ENCODE measurements at places on chromosomes 7 and 10.

- DNase-seq: no peak
Measured at GRCh38 chr7:80098795-80099194, 35.8 kb upstream of the GNAI1 start.

DNA sequence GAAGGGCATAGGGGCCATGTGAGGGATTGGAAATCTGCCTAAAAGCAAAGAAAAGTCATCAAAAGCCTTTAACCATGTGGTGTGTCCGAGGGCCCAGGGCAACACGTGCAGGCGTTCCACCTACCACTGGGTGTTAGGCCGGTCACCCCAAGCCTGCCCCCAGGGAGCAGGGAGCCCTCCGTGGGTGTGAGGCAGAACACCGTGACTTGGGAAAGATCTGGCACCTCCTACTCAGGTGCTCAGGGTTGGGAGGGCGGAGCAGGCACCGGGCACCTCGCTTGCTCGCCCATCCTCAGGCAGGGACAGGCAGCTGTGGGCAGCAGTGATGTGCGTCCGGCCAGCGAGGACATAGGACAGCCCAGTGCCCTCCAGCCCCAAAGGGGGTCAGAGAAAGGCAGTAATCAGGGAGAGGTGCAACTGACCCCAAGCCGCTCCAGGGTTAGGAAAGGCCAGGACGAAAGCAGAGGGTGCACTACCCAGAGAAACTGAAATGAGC is 80.7 kb upstream of the CHST15 start:
- DNase-seq: no peak

GRCh38 chr10:118730756-118731456 is 23.9 kb downstream of the CACUL1 start:
- no peak for DNase-seq

- DNase-seq: no peak
Measured at GRCh38 chr10:88138319-88138848, 275.0 kb downstream of the PTEN start.

DNA sequence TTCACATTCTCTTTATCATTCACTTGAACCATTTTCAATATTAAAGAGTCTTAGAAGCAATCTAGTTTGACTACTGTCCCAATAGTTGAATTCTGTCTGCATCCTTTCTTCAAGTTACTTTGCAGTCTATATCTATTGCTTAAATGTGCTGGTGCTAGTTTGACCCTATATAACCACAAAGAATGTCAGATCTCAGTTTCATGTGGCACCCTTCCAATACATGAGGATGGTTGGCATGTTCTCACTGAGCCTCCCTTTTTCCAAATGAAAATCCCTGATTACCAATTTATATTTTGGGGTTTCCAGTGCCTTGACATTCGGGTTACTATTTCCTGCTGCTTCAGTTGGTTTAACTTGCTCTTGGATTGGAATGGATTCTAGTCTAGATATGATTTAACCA is 292.7 kb downstream of the EXOC4 start:
- DNase-seq: no peak

- no peak for DNase-seq
Measured at GRCh38 chr10:77208684-77209256, 428.8 kb downstream of the KCNMA1 start.

DNA sequence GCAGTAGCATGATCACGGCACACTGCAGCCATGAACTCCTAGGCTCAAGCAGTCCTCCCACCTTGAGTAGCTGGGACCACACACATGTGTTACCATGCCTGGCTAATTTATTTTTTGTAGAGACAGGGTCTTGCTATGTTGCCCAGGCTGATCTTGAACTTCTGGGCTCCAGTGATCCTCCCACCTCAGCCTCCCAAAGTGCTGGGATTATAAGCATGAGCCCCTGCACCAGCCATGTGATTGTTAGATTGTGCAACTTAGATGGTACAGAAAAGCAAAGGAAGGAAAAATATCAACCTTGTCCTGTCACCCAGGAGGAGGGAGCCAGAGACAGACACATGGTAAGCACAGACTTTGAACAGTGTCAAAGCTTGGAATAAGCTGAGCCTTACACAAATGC is 73.5 kb downstream of the CCNY start:
- no peak for DNase-seq

- no peak for DNase-seq
Measured at GRCh38 chr7:151461942-151462230, 21.9 kb upstream of the CRYGN start.

All from nucleus accumbens (tissue), 56 donors.